Activated naive CD4-positive, alpha-beta T cell treated with anti-CD3 and anti-CD28 coated beads, Interleukin-2, amount 10 ng/mL, durations not matched to agents 5 hours and 36 hours (primary cell): ENCODE measurements at places on chromosomes 3 and 15. TPM values are rescaled to one million over a fixed set of nuclear protein-coding genes. Genes with fewer than 3 reads are reported as not detected.

The WDR72 gene
- not detected for total RNA-seq

The CDHR4 gene
- total RNA-seq = not detected

The IL20RB gene
- total RNA-seq = 0.67 TPM

The C2CD4A gene
- not detected for total RNA-seq

The SPATA12 gene
- total RNA-seq = not detected

The CRABP1 gene
- total RNA-seq = not detected

The ABHD5 gene
- 12.1 TPM for total RNA-seq

The SCN10A gene
- not detected for total RNA-seq
